Effector memory CD4-positive, alpha-beta T cell (primary cell): ENCODE measurements at places on chromosomes 2 and 18.

- DNase-seq: no peak
These were observed 30.6 kb downstream of the SPATS2L start for GRCh38 chr2:200336980-200337615.

- DNase-seq: no peak
These were observed 60.9 kb downstream of the RFTN2 start for GRCh38 chr2:197614532-197614931.

- DNase-seq: no peak
These were observed 1.3 kb upstream of the MYT1L start for GRCh38 chr2:2332381-2332780.

GRCh38 chr18:63850020-63850419, 37.5 kb upstream of the SERPINB2 start:
- DNase-seq: no peak

DNA sequence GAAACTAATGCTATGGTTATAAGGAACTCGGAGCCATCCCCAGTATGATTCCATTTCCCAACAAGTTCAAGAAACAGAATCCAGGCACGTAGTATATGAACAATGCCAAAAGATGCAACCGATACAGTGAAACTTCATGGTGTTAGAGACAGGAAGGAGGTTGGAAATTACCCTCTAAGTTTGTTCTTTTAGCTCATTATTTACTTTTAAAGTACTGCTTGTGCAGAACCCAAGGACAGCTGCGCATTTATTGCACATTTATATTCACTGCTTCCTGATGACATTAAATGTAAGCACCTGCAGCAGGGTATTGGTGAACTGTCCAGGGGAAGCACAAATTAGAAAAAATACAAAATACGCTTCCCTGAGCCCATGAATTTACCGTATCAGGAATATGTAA, 63.0 kb upstream of the CYP1B1 start:
- DNase-seq: no peak
